HCT116 (cell line): ENCODE measurements at places on chromosomes 12 and 14. TPM values are rescaled to one million over a fixed set of nuclear protein-coding genes. Genes with fewer than 3 reads are reported as not detected.

The RFX4 gene
- not detected for total RNA-seq

DNA sequence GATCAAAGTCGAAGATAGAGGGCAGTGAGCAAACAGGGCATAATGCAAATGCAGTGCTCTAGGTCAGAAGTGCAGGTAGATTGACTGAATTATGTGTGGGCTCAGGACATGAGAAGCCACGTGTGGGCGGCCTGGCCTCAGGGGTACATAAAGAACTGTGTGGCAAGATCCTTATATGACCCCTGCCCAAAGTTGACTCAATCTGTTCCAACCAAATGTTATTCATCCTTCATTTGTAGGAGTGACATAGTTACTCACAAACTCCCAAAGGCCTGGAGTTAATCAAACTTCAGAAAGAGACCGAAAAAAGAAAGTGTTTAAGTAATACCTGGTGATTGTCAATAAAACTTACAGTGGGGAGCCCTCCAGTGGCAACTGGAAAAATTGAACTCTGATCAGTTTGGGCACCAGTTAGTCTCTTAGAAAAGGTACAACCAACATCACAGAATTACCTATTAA lies 150.4 kb upstream of the FAR2 start:
- no peaks in the 10 kb centered on the region for H3K36me3 ChIP-seq
- DNase-seq = no peak
- no peaks in the 10 kb centered on the region for H3K27me3 ChIP-seq

The OR4E2 gene
- not detected for total RNA-seq

DNA sequence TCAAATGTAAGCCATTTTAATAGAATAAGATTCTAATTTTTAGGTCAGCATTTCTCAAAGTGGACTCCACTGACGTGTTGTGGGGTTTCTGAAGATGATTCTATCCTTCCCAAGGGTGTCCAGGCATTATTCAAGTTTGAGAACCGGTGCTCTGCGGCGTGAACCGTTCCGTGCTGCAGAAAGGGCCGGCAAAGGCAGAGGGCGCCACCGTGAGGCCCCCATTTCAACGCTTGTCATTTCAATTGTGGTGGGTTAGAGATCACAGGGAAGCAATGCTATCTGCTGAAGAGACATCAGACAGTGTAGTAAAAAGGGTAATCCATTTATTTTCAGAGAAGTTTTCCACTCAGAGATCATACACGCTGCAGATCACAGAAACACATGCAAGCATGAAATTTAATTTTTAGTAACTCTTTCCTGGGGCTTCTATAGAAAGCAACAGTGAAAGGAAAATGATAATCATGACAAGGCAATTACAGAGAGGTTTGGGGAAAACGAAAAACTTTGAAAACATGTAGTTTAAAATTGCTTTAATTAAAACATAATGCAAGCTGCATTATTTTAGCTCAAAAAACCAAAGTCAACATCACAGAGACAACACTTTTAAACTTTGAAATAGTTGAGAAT lies 201.7 kb downstream of the EXOC5 start:
- H3K27ac ChIP-seq = no peak overlapping the region
- peak; percentile 12 for DNase-seq
- no peaks in the 10 kb centered on the region for H3K4me1 ChIP-seq
- no peak overlapping the region for H3K4me3 ChIP-seq
- H3K36me3 ChIP-seq = no peaks in the 10 kb centered on the region
- H3K27me3 ChIP-seq = peaks cover 4% of the 10 kb centered on the region

GRCh38 chr14:89681086-89682018 lies 264.3 kb upstream of the FOXN3 start:
- H3K27ac ChIP-seq = no peak overlapping the region
- no peaks in the 10 kb centered on the region for H3K27me3 ChIP-seq
- H3K4me3 ChIP-seq = no peak overlapping the region
- H3K36me3 ChIP-seq = no peaks in the 10 kb centered on the region
- DNase-seq = no peak

The SSPN gene
- total RNA-seq = 0.17 TPM

DNA sequence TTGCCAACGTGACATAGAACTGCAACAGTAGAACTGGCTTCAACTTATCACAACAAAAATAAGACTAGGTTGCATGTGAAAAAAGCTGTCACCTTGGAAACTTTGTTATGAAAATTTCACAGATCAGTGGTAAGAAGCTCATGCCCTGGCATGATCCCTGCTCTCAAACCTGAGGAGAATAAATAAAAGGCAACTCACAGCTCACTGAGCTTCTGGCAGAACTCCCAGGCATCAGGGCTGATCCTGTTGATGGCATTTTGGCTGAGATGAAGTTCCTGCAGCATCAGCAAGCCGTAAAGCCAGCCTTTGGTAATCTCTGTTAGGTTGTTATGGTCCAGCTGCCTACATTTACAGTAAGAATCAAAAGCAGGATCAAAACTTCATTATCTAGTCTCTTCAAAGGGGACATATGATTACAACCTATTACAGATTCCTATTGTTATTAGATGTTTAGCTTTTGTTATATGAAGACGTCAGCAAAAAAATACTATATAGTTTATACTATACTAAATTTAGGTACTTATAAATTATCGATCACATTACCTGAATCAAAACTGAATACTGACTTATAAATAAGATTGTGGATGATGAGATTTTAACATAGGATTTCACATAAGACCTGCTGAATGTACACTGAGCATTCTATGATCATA lies 32.0 kb downstream of the LRIG3 start:
- no peak overlapping the region for H3K27ac ChIP-seq
- H3K4me1 ChIP-seq = no peaks in the 10 kb centered on the region

The PTGER2 gene
- 0.57 TPM for total RNA-seq

DNA sequence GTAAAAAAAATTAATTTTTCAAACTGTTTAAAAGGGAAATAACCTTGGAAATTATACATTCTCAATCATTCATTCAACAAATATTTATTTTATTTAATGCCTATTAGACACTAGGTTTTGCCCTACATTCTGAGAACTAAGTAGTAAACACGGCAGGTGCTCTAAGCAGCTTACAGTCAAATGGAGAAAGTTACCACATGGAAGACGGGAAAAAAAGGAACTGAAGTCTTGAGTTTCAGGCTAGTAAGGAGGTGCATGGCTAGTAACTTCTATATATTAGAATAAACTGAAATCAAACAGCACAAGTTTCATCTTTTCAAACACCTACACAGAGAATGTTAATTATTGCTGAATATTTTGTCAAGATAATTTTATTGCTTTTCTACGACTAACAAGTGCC lies 52.9 kb downstream of the C12orf42 start:
- H3K27me3 ChIP-seq = 0 out of 2 replicates have a peak, but pooled peaks cover 13% of the 10 kb centered on the region
- H3K36me3 ChIP-seq = no peaks in the 10 kb centered on the region
- no peak overlapping the region for H3K4me3 ChIP-seq
- DNase-seq = no peak
- no peak overlapping the region for H3K27ac ChIP-seq

DNA sequence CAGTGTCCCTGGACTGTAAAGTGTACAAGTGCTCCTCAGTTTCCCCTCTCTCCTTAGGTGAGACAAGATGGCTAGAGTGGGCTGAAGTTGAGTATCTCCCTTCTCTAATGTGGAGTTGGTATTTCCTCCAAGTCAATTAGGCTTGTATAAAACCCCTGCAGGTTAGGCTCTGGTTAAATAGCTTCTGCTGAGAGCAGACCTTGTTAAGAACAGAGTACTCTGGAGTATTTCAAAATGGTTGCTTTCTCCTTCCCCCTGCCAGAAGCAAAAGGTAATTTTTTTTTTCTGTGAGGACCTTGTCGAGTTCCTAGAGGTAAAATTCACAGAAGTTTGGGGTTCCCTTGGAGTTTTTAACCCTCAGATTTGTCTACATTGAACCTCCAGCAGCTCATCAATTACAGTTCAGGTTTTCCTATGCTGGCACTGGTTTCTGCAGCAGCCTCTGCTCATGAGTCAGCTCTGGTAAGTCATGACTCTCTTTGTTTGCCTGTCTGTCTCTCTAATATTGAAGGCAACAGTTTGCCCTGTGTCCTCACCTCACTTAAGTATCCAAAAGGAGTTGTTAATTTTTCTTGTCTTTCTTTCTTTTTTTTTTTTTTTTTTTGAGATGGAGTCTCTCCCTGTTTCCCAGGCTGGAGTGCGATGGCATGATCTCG lies 27.8 kb upstream of the GLIPR1 start:
- no peaks in the 10 kb centered on the region for H3K36me3 ChIP-seq
- no peak overlapping the region for H3K4me3 ChIP-seq
- DNase-seq = no peak
- H3K27ac ChIP-seq = no peak overlapping the region

DNA sequence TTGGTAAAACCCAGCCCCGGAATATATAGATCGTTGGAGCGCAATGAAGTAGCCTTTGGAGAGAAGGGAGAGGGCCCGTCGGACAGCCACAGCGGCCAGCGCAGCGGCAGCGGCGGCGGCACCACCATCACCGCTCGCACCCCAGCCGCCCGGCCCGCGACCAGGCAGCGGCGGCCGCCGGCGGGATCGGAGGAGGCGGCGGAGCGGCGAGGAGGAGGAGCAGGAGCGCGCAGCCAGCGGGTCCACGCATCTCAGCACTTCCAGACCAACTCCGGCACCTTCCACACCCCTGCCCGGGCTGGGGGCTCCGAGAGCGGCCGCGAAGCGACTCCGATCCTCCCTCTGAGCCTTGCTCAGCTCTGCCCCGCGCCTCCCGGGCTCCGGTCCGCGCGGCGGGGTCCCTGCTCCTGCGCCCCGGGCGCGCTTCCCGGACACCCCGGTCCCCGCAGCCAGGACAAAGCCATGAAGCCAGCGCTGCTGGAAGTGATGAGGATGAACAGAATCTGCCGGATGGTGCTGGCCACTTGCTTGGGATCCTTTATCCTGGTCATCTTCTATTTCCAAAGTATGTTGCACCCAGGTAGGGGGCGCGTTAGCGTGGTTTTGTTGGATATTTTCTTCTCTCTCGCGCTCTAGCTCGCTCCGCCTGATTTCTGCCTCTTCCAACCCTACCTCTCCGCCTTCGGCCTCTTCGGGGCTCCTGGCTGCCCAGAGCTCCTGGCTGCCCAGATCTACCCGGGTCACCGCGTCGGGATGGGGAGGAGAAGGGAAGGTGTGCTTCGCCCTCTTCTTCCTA lies 400 bp downstream of the CHST11 start:
- no peaks in the 10 kb centered on the region for H3K36me3 ChIP-seq
- H3K27me3 ChIP-seq = no peaks in the 10 kb centered on the region
- peak overlapping the region; percentile 65 for H3K27ac ChIP-seq
- H3K4me3 ChIP-seq = peak overlapping the region; percentile 72
- H3K4me1 ChIP-seq = peaks cover 35% of the 10 kb centered on the region
- no peak for DNase-seq

- H3K4me3 ChIP-seq = no peak overlapping the region
- H3K36me3 ChIP-seq = no peaks in the 10 kb centered on the region
- no peaks in the 10 kb centered on the region for H3K27me3 ChIP-seq
- no peak for DNase-seq
These were observed 4.7 kb downstream of the VSIG10 start for GRCh38 chr12:118098911-118099671.

GRCh38 chr12:14561677-14562238 lies 5.9 kb downstream of the PLBD1 start:
- H3K4me3 ChIP-seq = no peak overlapping the region
- no peaks in the 10 kb centered on the region for H3K27me3 ChIP-seq
- H3K4me1 ChIP-seq = no peaks in the 10 kb centered on the region
- no peak overlapping the region for H3K27ac ChIP-seq
- H3K36me3 ChIP-seq = no peaks in the 10 kb centered on the region
- no peak for DNase-seq

The LBHD2 gene
- total RNA-seq = not detected

The GNB3 gene
- total RNA-seq = 8.7 TPM

The KRT78 gene
- total RNA-seq = not detected

DNA sequence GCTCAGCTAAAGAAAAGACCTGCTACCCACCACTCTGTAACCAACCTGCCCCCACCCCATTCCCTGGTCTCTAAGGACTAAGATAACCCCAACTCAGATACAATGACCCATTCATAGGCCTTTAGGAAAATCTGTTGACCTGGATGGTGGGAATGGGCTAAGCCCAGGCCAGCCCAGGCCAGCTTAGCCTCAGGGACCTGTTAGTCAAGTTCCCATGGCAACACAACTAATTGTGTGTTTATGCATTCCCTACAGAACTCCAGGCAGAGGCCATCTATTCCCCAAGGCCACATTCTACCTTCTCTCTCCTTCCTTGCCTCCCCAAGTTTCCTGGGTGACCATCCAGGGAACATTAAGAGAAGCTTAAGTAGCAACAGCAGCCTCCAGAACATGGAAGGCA lies 16.1 kb upstream of the KRT8 start:
- H3K4me3 ChIP-seq = no peak overlapping the region
- H3K27ac ChIP-seq = no peak overlapping the region
- H3K27me3 ChIP-seq = no peaks in the 10 kb centered on the region
- peaks cover 35% of the 10 kb centered on the region for H3K4me1 ChIP-seq
- H3K36me3 ChIP-seq = no peaks in the 10 kb centered on the region

The ACSS3 gene
- total RNA-seq = 0.30 TPM

DNA sequence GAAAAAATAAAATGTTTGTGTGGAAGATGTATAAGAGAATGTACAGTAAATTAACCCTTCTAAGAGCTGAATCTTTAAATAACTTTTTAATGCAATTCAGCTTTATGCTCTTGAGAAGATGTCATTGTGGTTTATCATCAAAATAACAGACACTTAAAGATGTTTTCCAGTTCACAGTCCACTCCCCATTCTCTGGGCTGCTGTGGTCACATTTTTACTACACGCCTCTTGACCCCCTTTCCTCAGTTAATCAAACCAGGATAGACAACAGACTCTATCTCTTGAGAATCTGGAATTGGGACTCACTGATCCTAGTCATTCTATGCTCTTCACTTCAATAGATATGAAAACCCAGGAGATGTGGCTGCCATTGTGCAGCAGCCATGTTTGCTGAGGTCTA lies 24.7 kb upstream of the OR6J1 start:
- H3K27me3 ChIP-seq = no peaks in the 10 kb centered on the region
- no peak overlapping the region for H3K4me3 ChIP-seq
- no peak for DNase-seq
- no peaks in the 10 kb centered on the region for H3K36me3 ChIP-seq

DNA sequence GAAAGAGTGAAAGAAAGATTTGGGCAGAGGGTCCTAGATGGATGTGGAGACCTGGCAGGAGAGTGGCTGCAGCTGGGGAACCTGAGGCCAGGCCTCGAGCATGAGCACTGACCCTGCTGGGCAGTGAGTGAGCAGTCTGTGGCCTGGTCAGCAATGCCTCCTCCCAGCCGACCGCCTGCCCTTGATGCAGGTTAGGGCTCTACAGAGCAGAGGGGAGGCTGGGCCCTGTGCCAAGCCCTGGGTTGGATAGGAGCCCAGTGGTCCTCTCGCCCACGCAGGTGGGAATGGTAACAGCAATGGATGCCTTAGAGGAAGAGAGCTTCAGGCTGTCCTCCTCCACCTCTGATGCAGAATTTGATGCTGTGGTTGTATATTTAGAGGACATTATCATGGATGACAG lies 59.8 kb downstream of the RAB35 start:
- no peaks in the 10 kb centered on the region for H3K36me3 ChIP-seq
- no peak overlapping the region for H3K27ac ChIP-seq
- no peak overlapping the region for H3K4me3 ChIP-seq
- H3K27me3 ChIP-seq = no peaks in the 10 kb centered on the region
- no peak for DNase-seq

- no peaks in the 10 kb centered on the region for H3K36me3 ChIP-seq
- H3K4me3 ChIP-seq = no peak overlapping the region
- no peak for DNase-seq
- H3K27me3 ChIP-seq = no peaks in the 10 kb centered on the region
- H3K4me1 ChIP-seq = peaks cover 25% of the 10 kb centered on the region
These were observed 111.2 kb downstream of the LGMN start for GRCh38 chr14:92637228-92637627.

The RNASE2 gene
- not detected for total RNA-seq

The MAGOHB gene
- 55.8 TPM for total RNA-seq
